ENCODE measurements at places on chromosomes 6 and 20.
A peak's percentile ranks its signal among the peaks of the same experiment; 100 is the strongest.

DNA sequence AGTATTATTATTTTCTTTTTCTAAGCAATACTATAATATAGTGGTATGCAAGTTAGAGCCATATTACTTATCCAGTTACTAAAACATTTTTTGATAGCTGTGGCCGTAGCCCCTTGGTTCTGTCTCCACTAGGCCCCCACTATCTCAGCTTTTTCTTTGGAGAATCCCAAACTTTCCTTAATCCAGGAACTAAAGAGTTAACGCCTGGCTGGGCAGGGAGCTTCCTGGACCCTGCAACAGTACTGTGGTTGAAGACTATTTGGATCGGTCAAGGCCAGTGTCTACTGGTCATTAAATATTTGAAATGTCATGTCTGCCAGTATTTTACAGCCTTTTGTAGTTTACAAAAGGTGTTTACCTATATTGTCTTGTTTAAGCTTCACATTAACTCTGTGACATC is 20.0 kb upstream of the TRERF1 start:
- no peak for DNase-seq

DNA sequence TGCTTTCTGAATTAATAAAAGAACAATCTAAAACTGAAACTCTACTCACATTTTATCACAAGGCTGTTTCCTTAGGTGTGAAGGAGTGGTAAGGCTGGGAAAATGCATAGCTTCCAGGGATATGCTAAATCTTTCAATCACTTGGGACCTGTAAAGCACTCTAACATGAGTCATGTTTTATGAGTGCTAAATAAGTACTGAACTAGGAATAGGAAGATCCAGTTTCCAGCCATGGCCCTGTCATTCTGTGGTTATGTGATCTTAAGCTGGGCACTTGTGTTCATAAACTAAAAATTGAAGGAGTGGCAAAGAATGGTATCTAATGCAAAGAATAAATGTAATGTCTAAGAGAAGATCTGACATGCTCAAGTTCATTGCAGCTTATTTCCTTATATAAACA is 6.1 kb upstream of the TMEM200A start:
- DNase-seq, result no peak

- DNase-seq, result no peak
These were observed 66.4 kb downstream of the CLIC5 start for GRCh38 chr6:45949256-45949655.

GRCh38 chr20:4635781-4636180 is 85.9 kb upstream of the PRND start:
- DNase-seq, result no peak

GRCh38 chr6:149480502-149481280 is 4.1 kb downstream of the ZC3H12D start:
- DNase-seq, result peak; percentile 47

GRCh38 chr6:81731814-81732213 is 20.7 kb downstream of the TENT5A start:
- no peak for DNase-seq

GRCh38 chr6:122653094-122653493 is 42.9 kb downstream of the PKIB start:
- DNase-seq, result no peak

GRCh38 chr6:130913120-130913519 is 85.9 kb downstream of the SMLR1 start:
- DNase-seq, result peak; percentile 30

DNA sequence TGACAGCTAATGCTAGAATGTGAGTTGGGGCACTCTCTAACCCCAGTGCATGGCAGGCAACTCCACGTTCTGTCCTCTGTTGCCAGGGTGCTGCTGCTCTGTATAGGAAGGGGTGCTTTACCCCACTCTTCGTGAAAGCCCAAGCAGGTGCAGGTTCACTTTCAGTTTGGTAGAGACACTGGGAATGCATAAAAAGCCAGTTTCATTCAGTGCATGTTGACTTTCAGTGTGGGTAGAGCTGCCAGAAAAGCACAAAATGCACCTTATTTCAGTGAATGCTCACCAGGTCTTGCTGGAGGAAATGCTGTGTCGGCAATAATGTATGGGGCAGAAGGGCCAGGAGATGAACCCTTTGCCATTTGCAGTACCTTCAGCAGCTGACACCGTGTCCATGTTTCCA is 62.1 kb upstream of the ADGRB3 start:
- no peak for DNase-seq

- no peak for DNase-seq
These were observed 137.1 kb downstream of the CDC5L start for GRCh38 chr6:44524476-44525227.

GRCh38 chr6:5529015-5529414 is 267.7 kb downstream of the FARS2 start:
- DNase-seq, result no peak

- DNase-seq, result no peak
These were observed 18.7 kb upstream of the LY86 start for GRCh38 chr6:6569811-6570164.

GRCh38 chr6:133833949-133834359 is 55.0 kb upstream of the TCF21 start:
- DNase-seq, result no peak

DNA sequence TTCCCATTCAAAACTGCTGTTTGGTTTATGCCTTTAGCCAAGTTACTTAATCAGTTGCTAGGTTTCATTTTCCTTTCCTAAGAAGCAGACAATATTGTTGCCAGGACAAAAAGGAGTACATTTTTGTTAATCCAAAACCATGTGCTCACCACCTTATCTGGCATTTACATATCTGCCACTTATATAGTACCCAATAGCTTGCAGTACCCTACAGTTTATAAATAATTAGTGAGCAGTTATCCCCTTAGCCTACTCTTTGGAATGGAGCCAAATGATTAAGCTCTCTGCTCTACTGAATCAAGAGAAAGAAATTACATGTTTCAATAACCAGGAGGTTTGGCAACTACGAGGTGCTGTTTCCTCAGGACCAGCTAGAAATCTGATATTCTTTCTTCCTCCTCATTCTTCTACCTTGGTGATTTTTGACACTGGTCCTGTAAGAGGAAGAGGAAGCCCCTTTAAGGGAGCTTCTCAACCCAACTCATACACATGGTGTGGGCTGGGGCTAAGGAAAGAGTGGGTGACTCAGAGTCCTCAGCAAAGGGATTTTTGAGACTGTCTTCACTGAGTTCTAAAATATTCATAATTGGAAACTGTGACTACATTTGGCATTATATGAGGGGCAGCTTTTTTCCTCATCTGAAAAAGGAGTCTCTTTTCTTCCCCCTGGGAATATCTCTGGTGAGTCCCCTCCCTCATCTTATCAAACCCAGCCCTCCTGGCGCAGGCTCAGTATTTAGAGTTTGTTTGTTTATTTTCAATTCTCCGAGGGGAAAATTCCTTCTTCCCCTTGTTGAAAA is 1.5 kb downstream of the ZNFX1 start:
- DNase-seq, result peak; percentile 39

DNA sequence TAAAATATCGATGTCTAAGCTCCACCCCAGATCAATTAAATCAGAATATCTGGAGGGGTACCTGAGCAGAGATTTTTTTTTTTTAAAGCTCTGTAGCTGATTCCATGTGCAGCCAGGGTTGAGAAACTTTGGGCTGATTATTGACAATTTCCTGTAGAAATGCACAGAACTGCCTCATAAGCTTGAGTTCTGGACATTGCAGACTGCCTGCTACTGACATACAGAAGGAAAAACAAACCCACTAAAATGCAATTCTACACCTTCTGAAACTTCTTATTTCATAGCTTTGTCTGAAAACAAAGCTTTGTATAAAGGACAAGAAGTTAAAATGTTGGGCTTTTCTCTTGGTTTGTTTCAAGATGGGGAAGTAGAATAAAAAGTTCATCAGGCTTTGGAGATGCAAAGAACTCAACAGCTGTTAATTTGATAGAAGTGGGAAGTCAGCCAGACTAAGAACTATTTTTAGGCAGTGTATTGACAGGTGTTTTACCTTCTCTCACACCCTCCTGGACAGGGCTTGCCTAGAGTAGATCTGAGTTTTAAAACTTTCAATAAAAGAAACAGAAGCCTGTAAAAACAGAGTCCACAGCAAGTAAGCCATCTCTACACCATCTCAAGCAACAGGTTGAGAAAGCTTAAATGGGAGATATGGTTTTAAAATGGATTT is 147.7 kb downstream of the KCNQ5 start:
- no peak for DNase-seq

GRCh38 chr6:36283608-36284007 is 13.7 kb downstream of the PNPLA1 start:
- DNase-seq, result no peak

- DNase-seq, result no peak
These were observed 49.8 kb downstream of the SPATA2 start for GRCh38 chr20:49865559-49865958.

DNA sequence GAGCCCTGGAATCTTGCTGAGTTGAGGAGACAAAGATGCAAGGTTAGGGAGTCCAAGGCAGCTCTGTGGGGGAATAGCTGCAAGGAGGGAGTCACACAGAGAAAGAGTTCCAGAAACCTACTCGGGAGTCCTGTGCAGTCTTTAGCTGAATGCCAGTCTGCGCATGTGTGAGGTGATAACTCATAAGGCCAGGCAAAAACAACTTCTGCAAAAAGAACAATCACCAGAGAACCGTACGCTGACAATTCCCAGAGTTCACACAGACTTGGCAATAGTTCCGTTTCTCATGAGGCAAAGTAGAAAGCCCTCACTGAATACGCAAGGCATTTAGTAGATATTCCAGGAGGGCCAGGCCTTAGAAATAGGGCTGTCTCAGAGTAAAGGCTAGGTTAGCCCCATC is 135.2 kb upstream of the TAB2 start:
- no peak for DNase-seq

- DNase-seq, result no peak
These were observed 390.9 kb upstream of the NRSN1 start for GRCh38 chr6:23735151-23735550.

DNA sequence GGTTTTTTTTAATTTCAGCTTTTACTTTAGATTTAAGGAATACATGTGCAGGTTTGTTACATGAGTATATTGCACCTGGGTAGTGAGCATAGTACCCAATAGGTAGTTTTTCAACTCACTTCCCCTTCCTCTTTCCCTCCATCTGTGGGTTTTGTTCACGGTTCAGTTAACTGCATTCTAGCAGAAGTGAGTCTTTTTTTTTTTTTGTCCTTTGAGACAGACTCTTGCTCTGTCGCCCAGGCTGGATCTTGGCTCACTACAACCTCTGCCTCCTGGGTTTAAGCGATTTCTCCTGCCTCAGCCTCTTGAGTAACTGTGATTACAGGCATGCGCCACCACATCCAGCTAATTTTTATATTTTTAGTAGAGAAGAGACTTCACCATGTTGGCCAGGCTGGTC is 8.7 kb downstream of the UBR2 start:
- DNase-seq, result peak; percentile 23

DNA sequence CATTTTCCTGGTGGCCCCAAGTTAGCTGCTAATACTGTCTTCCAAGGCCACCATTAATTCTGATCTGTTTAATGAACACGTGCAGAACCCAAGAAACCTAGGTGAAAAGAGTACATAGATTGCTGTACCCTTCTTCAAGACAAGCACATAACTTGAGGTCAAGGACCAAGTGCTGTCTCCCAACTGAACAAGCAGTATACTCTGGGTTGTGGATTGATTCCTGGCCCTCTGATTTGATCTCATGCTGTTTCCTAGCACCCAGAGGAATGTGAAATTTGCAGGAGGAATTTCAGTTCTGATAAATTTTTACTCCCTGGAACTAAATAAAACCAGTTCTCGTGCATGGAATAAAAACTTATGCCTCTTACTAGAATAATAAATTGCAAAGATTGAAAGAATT is 75.6 kb downstream of the MTFR2 start:
- DNase-seq, result no peak

DNA sequence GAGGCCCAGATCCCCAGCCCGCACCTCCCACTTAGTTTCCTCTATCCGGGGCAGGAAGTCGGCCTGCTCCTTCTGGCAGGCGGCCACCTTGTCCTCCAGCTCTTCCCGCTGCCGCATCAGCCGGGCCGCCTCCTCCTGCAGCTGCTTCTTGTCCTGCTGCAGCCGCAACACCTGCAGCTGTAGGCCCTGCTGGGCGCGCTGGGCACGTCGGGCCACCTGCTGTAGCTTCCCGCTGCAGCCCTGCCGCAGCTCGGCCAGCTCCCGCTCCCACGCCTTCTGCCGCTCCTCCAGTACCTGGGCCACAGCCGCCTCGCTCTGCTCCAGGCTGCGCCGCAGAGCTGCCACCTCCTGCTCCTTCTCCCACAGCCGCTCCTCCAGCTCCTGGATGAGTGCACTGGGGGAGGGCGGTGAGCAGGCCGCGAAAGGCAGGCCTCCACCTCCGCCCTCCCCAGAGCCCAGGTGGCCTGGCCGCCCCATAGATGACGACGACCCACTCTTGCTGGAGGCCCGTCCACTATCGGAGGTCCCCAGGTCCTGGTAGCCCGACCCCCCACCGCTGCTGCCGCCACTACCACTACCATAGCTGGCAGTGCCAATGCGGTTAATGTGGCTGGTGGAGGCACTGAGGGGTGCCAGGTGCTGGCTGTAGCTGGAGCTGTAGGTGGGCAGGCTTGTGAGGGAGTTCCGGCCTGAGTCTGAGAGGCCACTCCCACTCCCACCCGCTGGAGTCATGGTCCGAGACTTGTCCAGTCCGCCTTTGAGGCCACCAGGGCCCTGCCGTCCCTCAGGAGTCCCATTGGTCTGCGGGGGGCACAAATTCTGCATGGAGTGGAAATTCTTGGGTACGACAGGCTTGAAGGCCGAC is 6.0 kb upstream of the FASTKD5 start:
- DNase-seq, result no peak

GRCh38 chr6:10824819-10825218 is 13.5 kb downstream of the MAK start:
- no peak for DNase-seq

DNA sequence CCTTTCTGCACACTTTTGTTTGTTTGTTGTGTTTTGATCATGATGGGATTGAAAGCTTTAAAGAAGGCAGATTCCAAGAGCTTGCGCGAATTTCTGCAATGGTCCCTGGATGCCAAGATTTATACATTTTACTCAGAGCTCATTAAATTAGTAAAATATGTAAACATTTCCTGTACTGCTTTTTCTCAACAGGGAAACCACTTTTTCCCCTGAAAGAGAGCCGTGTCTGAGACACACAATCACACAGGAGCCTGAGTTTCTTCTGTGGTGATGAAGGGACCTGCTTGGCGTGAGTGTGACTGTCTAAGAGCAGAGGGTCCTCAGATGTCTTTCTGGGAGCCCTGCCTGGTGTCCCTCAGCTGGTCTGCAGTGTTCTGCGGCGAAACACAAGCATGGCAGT is 12.1 kb upstream of the TAGAP start:
- no peak for DNase-seq

DNA sequence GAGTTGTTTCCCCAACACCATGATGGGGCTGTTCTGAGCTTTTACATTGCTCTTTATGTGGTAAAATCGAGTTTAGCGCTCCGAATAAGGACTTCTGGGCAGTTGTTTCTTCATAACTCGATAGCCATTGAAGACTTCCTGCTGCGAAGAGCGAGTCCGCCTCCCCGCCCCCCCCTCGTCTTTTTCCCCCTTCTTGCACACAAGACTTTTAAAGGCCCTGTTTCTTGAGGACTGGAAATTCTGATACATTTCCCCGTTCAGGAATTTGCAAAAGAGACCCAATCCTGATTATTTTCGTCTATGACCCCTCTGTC is 1.5 kb upstream of the CITED2 start:
- DNase-seq, result peak; percentile 23

DNA sequence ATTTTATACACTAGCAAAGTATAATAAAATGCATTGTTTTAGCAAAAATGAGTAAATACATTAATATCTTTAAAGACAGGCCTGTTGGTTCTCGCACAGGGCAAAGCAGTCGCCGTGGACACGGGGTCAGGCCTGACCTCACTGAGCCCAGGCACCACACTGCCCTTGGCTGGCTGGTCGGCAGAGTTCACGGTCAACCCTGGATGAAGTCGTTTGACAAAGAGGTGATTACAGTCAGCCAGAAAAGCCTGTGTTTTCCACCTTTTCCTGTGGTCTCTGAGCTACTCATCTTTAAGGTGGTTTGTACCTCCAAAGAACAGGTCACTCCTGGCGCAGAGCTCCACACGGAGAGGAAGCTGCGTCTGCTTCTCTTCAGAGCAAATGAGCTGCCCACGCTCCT is 191.5 kb downstream of the DLL1 start:
- DNase-seq, result no peak

All from CD4-positive, alpha-beta T cell treated with Interleukin-6 at 100 ng/mL for 8 hours (primary cell).